ENCODE measurements at places on chromosomes 1 and 21.

DNA sequence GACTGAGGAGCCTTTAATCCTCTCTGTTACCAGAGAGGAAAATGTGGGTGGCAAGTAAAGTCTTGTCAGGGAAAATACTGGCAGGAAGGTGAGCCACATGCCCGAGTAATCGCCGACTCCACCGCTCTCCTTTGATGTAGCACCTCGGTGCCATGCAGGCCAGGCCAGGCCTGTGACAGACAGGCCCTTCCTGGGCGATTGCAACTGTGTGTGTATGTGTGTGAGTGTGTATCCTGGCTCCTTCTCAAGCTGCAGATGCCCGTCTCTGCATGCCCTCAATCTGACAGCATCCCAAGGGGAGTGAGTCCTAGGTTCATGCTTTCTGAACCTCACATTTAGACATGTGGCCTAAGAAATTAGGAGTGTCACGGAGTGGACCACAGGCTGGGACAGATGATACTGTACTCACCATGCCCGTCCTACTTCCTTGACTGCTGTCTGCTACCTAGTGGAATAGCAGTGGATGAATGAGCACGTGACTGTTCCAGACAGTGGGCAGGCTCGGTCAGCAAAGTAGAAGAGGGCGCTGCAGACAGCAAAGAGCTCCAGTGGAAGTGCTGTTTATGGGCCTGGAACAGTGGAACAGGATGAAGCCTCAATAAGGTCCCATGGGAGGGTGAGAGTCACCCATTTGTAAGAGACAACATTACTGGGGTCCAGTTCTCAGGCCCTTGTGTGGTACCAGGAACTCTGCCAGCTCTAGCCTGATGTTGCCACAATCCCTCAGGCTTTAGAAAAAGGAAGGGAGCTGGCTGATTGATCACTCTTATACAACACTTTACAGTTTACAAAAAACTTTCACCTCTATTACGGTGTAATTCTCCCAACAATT is 25.3 kb downstream of the SERTAD4 start:
- no peak for DNase-seq

- DNase-seq: peak; percentile 77
These were observed 17.2 kb downstream of the KCNJ15 start for GRCh38 chr21:38273745-38274542.

GRCh38 chr1:50038237-50038809 is 14.6 kb upstream of the AGBL4 start:
- DNase-seq: no peak

- DNase-seq: no peak
These were observed 90.1 kb downstream of the TMEM53 start for GRCh38 chr1:44584167-44584566.

- DNase-seq: no peak
These were observed 32.0 kb upstream of the EPHA8 start for GRCh38 chr1:22531251-22531650.

- no peak for DNase-seq
These were observed 51.3 kb downstream of the GPR161 start for GRCh38 chr1:168085401-168085872.

- DNase-seq: no peak
These were observed 395.4 kb upstream of the ADAMTS5 start for GRCh38 chr21:27362249-27362648.

DNA sequence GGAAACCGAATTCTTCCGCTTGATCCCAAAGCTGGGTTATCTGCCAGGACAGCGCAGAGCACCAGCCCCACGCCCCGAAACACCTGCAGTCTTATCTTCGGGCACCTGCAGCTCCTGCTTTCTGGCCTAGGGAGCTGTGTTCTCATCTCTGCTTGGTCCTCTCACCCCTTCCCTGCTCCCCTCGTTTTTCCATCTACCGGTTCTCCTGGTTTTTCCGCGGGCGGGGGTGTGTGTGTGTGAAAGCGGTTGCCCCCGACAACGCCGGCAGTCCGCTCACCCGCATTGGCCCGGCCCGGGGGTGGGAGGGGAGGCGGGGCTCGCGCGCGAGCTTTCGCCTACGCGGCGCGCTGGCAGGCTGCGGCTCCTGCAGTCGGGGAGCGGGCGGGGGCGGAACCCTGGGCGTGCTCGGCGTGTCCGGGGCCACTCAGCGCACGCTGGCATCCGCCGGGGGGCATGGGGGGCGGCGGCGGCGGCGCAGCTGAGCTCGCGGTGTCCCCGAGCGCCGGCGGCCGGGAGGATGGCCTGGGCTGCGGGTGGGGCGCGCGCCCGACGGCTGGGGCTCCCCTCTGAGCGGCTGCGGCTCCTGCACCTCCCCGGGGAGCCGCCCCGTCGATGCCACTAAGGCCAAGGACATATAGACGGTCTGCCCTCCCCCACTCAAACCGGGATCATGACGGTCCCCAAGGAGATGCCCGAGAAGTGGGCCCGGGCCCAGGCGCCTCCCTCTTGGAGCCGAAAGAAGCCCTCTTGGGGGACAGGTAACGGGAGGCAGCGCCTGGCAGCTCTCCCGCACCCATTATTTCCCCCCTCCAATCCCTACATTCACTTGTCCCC is 3.2 kb downstream of the ATP8B2 start:
- DNase-seq: peak; percentile 80

DNA sequence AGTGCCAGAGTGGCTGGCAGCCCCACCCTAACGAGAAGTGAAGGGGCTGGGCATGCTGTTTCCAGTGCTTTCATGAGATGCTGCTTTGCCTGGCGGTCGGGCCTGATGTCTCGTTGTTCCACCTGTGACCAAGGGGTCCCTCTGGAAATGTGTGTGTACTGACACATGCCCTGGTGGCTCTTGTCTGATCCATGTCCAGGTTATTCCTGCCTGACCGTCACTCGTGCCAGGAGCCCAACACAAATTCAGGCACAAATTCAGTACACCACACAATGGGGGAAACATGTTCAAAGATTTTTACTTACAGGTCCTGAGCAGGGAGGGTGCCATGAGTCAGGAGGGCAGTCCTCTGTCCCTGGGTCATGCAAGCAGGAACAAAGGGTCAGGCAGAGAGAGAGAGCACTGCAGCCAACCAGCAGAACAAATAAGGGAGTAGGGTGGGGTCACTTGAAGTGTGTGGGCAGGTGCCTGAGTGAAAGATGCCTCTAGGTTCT is 76.3 kb downstream of the ADARB1 start:
- no peak for DNase-seq

DNA sequence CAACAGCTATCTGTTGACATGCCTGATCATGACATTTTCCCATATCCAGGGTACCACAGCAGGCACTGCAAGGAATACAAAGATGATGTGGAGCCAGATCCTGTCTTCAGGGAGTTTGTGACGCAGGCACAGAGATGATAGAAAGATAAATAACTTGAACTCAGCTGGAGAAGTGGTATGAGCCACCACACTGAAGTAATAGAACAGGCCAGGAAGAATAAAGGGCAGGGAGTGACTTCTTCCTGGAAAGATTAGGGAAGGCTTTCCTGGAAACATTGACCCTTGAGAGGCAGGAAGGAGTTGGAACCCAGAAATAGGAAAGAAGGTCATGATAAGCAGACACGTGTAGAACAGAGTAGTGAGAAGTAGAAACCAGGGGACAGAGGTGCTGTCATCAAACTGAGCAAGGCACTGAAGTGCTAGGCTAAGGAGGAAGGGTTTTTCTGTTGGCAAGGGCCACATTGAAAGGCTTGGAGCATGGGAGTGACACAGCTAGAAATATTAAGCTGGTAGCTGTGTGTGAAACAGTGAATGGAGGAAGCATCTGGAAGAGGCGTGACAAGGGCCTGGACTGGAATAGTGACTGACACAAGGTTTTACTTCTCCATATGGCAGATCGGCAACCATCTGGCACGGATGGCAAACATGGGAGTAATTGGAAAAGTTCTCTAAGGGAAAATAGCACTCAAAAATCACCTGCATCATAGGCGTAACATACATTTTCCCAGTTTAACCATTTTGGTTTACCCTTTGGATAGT is 68.4 kb downstream of the AK5 start:
- no peak for DNase-seq

- DNase-seq: no peak
These were observed 8.3 kb downstream of the GRHL3 start for GRCh38 chr1:24327486-24327885.

- no peak for DNase-seq
These were observed 20.7 kb downstream of the SFT2D2 start for GRCh38 chr1:168246506-168246905.

DNA sequence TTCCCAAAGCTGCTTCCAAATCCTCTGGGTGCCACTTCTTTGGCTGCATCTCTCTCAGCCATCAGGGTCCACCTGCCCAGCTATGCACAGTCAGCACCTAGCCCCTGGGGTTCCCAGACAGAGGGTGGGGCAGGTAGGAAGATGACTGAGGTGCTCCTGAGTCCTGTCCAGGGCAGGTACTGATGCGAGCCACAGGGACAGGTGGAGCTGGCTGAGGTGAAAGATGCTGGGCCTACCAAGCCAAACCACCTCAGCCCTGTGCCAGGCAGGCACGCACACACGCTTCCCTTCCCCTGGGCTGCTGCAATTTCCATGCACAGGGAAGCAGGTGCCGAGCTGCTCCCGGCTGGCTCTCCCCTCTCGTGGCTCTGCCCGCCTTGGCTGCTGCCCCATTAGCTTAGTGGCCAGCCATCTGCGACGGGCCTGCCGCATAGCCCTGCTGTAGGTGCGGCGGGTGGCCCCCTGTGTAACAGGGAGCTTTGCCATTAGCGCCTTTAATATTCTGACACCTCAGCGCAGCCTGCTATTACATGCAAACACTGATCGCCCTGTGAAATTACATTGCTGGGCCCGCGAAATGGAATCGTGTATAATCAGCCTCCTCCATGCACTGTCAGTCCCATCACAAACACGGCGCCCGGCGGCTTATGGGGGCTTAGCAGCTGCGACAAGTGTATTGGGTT is 38.9 kb downstream of the DMAP1 start:
- no peak for DNase-seq

- no peak for DNase-seq
These were observed 80.0 kb upstream of the BACH1 start for GRCh38 chr21:29218749-29219148.

DNA sequence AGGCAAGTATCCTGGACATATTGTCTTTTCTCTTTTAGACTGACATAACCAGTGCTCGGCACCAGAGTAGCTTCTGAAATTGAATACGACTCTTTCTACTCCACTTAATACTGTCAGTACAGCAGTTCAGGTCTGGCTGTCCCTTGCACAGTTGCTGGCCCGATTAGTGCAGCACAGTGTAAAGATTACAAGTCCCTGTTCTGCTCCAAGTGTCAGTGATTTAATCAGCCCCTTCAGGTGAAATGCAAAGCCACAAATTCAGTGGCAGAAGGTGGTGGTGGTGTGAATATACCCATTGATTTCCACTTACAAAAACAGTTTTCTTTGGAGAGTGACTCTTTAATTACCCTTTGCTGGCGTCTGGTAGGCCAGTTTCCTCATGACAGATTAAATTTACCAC is 545.4 kb downstream of the ADGRL2 start:
- DNase-seq: no peak

- peak; percentile 21 for DNase-seq
These were observed 482.4 kb downstream of the NPHP4 start for GRCh38 chr1:5509664-5510452.

DNA sequence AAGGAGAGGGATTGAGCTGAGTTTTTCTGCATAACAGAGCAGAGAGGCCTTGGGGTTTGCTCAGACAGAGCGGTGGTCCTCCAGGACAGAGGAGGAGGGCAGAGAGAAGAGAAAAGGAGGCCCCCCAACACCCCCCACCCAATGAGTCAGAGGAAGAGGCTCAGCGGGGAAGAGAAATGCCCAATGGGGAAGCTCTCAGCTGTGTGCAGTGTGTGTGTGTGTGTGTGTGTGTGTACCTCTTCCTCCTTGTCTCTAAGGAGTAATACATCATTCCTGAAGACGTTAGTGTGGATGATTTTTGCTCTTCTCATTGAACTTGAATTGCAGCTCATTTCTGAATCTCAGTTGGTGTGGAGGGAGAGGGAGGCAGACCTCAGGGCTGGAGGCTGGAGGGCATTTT is 8.7 kb downstream of the TMPRSS3 start:
- DNase-seq: no peak

DNA sequence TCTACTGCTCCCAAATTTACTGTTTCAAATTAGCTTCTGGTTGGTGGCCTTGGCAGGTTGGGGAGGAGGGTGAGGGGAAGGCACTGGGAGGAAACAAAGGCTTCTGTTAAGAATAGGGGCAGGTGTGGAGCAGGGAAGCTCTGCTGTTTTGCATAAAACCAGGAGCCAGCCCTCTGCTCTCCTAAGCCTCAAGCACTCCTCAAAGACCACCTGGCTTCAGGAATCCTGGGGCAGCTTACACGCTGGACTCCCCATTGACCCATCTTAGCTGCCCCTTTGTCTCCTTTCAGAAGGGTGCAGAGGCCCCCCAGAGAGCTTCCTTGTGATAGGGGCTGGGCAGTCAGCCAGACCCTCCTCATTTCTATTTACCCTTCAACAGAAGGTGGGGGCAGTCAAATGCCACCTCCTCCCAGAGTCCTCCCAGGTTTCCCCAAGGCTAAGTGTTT is 11.5 kb upstream of the DHRS3 start:
- no peak for DNase-seq

DNA sequence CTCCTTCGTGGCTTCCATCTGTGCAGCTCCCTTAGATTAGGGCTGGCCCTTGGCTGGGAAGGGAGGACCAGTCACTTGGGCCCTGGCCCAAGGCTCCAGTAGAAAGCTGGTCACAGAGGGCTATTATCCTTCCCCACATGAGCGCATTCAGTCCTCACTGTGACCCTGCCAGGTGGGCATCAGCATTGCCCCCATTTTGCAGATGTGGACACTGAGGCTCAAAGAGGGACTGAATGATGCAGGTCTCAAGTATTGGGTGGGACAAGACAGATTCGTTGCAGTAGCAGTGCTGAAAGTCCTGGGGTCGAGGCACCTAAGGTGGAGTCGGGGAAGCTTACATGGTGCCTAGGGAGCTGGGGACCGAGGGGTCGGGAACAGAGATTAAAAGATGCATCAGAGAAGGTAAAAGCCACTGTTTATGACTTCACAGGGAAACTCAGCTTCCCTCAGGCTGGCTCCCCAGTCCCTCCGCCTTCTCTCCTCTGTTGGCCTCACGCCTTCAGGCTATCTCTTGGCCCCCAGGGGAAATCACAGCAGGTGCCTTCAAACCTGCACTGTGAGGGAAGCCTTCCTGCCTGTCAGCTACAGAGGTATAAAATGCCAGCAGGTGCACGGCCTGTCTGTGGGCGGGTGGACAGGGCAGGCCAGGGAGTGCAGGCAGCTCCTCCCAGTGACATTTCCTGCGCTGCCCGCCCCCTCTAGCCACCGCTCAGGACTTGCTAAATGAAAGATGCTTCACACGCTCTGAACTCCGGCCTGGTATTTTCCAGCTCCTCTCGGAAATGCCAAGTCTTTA is 178.4 kb downstream of the GRIK3 start:
- DNase-seq: peak; percentile 23

- DNase-seq: no peak
These were observed 130.2 kb downstream of the LMX1A start for GRCh38 chr1:165226326-165226725.

GRCh38 chr21:35321322-35322200 is 272.5 kb upstream of the RUNX1 start:
- no peak for DNase-seq

DNA sequence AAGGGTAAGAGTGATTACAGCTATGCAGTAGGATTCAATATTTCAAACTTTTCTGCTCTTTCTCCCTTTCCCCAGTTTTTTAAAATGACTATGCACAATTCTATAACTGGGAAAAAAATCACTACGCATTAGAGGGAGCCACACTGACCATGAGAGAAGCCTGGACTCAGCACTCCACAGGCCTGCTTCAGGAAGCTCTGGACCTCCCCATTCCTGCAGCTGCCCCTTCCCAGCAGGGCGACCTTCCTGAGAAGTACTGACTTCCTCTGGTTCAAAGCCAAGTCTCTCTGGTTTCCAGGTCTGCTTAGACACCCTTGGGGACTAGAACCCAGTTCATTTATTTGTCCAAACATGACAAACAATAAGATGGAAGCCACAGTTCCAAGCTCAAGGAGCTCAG is 42.0 kb upstream of the CLSTN1 start:
- no peak for DNase-seq

- DNase-seq: no peak
These were observed 75.0 kb upstream of the ACTRT2 start for GRCh38 chr1:2946291-2946690.
